Regular cardiac myocyte (primary cell): ENCODE measurements at places on chromosomes 1 and 21. TPM values are rescaled to one million over a fixed set of nuclear protein-coding genes. Genes with fewer than 3 reads are reported as not detected.

Gene TMEM61
- total RNA-seq, result not detected in 2 replicates

Gene AMY1C
- not detected in 2 replicates for total RNA-seq

Gene PBX1
- total RNA-seq, result 11.3 and 23.7 TPM in 2 replicates

Gene USH2A
- not detected in 2 replicates for total RNA-seq

Gene INKA2
- total RNA-seq, result 30.2 and 30.7 TPM in 2 replicates

Gene DNAJC6
- total RNA-seq, result 4.8 and 8.7 TPM in 2 replicates

Gene BTBD19
- total RNA-seq, result 4.4 and 11.0 TPM in 2 replicates

Gene NHLH1
- under 0.01 TPM in 1 of 2 replicates, not detected in the other for total RNA-seq

Gene FHAD1
- total RNA-seq, result 0.19 and 1.1 TPM in 2 replicates

Gene DSCAM
- not detected in 2 replicates for total RNA-seq

Gene MYCL
- total RNA-seq, result 0.58 and 2.3 TPM in 2 replicates

Gene TSPAN1
- 0.56 and 0.58 TPM in 2 replicates for total RNA-seq

Gene SEMA6C
- 1.1 and 1.3 TPM in 2 replicates for total RNA-seq

Gene IBA57
- 2.3 and 4.0 TPM in 2 replicates for total RNA-seq

Gene PLK3
- 28.5 and 36.2 TPM in 2 replicates for total RNA-seq

Gene CATSPERE
- 0.38 and 1.7 TPM in 2 replicates for total RNA-seq

Gene RIMS3
- total RNA-seq, result 0.38 and 0.85 TPM in 2 replicates

Gene OR6Y1
- not detected in 2 replicates for total RNA-seq

Gene S100A12
- total RNA-seq, result not detected in 2 replicates

Gene KCNJ15
- total RNA-seq, result 0.38 and 1.7 TPM in 2 replicates

Gene NR5A2
- under 0.01 and 0.19 TPM in 2 replicates for total RNA-seq

Gene OR6K6
- total RNA-seq, result not detected in 2 replicates

Gene ATP5PF
- total RNA-seq, result 36.9 and 68.1 TPM in 2 replicates

Gene LHX8
- total RNA-seq, result not detected in 2 replicates

Gene ADAMTS5
- 3.8 and 5.1 TPM in 2 replicates for total RNA-seq

Gene MYBPHL
- not detected in 2 replicates for total RNA-seq

Gene IGSF9
- not detected in 2 replicates for total RNA-seq
